Muscle of back (tissue), 13 donors: ENCODE measurements at places on chromosomes 7 and 10. TPM values are rescaled to one million over a fixed set of nuclear protein-coding genes. Genes with fewer than 3 reads are reported as not detected.

DNA sequence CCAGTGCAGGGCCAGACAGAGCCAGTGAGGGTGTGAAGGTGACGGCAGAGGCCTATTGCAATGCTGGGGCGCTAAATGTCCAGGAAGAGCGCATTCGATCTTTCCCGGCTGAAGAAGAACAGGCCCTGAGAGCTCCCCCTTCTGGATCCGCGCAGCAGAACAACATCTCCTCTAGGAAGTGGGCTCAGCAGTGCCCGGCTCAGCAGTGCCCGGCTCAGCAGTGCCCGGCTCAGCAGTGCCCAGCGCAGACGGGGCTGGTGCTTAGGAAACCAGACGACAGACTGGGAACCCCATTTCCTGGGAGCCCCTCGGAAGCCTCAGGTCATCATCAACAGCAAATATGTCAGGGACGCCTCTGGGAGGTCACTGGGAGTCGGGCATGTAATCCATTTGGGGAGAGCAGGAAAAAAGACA lies 4.7 kb upstream of the NOS3 start:
- no peak for DNase-seq

GRCh38 chr7:149670288-149670687 lies 103.1 kb downstream of the ZNF467 start:
- DNase-seq, result peak; percentile 57

GRCh38 chr10:119801176-119801575 lies 71.5 kb downstream of the MCMBP start:
- no peak for DNase-seq

- no peak for DNase-seq
Observed at GRCh38 chr7:28488061-28488791, 75.9 kb downstream of the CREB5 start.

DNA sequence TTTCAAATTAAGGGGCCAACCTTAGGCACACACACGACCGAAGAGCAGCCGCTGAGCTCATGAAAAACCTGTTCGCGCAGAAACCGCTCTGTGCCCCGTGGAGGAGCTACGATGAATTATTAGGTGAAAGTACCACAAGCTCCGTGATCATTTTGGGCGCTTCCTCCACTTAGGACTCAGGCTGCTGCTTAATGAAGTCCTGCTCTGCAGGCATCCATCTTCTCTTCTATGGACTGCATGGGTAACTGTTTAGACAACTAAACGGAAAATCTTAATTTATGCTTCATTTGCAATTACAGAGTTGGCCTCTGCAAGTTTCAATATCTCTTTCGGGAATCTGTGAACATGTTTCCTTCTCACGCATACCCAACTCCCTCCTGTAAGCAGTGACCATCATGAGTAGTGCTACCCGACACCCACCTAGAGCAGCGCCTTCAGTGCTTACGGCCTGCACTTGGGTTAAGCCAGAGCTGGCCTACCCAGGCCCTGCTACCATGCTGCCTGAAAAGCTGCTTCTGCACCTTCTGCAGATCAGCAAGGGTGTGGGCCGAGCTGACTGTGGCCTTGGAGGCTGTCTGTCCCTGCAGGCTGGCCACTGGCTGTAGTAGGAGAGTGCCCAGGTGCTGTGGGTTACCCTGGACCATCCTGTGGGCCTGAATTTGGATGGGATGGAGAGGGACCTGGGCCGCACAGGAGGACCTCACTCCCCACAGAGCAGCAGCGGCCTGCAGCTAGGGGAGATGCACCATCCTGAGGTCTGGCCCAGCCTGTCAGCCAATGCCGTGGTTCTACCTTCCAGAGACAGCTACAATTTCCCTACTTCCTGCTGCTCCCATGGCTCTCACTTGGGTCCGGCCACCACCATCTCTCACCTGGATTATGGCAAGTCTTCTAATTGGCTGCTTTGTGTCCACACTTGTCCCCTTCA lies 36.0 kb downstream of the GNA12 start:
- DNase-seq, result no peak

GRCh38 chr7:12703881-12704280 lies 16.4 kb downstream of the ARL4A start:
- DNase-seq, result no peak

GRCh38 chr7:28586736-28587135 lies 174.4 kb downstream of the CREB5 start:
- no peak for DNase-seq

DNA sequence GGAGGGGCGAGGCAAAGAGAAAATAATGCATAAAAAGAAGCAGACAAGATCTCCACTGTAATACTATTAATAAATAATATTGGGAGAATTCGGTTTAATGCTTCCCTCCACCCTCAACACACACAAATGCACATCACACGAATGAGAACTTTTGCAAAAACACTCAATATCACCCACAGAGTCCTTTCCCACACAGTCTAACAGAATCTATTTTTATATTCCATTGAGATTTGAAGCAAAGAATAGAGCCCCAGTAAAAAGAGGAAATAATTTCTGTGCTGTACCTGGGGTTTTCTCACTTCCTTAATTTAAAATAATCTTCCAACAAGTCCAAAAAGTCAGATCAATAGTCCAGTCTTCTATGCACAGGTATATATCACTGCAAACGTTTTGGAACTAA lies 17.0 kb downstream of the PIK3AP1 start:
- no peak for DNase-seq

DNA sequence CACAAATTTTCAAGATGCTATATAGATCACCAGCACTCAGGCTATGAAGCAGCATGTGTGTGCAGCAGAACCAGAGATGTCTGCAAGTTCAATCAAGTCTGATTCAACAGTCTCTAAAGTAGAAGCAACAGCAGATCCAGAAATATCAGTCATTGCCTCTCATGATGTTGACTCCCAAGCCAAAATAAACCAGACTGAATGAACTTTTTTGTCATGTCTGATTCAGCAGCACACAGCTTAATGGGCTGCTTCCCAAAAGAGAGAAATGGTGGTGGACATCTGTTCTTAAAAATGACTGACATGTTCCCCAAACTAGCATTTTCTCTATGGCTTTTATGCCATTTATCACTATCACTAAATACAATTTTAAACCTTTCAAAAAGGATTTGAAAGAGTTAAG lies 53.8 kb downstream of the TMEM26 start:
- DNase-seq, result no peak

GRCh38 chr10:127526161-127526560 lies 22.9 kb upstream of the NPS start:
- no peak for DNase-seq

DNA sequence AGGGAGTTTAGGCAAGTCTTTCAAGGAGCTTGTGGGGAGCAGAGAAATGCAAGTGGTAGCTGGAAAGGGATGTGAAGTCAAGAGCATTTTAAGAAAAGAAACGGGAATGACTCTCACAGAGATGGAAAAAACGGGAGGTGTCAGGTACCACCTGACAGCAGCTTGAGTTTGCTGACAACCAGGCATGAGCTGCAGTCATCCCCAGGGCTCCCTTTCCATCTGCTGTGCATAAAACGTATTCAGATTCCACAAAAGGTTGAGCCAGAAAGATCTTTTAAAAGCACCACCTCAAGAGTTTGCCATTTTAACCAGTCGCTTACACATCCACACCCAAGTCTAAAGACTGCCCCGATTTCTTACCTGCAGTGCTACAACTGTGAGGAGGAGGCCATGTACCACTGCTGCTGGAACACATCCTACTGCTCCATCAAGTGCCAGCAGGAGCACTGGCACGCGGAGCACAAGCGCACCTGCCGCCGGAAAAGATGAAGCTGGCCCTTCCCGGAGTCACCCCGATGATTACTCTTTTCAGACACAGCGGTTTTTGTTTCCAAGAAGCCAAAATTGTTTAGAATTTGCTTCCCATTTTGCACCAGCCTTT lies 116.8 kb downstream of the ZMYND11 start:
- no peak for DNase-seq

- no peak for DNase-seq
Observed at GRCh38 chr7:41648501-41648900, 54.4 kb downstream of the INHBA start.

The OR2A7 gene
- polyA plus RNA-seq, result 0.97 TPM

The LRRC61 gene
- 4.8 TPM for polyA plus RNA-seq

The LEP gene
- polyA plus RNA-seq, result 0.24 TPM

The BTBD16 gene
- 0.38 TPM for polyA plus RNA-seq

The PDE1C gene
- polyA plus RNA-seq, result 3.4 TPM
